ENCODE measurements at places on chromosomes 13 and 19.
A peak's percentile ranks its signal among the peaks of the same experiment; 100 is the strongest.

GRCh38 chr13:48231933-48232332, 1.1 kb upstream of the ITM2B start:
- no peak for DNase-seq

- DNase-seq: no peak
Measured at GRCh38 chr19:42069619-42070351, at the start of gene GRIK5. Gene GRIK5 (minus strand): TSS chr19:42070206. CDS start chr19:42065770, 4,436 bp downstream.

DNA sequence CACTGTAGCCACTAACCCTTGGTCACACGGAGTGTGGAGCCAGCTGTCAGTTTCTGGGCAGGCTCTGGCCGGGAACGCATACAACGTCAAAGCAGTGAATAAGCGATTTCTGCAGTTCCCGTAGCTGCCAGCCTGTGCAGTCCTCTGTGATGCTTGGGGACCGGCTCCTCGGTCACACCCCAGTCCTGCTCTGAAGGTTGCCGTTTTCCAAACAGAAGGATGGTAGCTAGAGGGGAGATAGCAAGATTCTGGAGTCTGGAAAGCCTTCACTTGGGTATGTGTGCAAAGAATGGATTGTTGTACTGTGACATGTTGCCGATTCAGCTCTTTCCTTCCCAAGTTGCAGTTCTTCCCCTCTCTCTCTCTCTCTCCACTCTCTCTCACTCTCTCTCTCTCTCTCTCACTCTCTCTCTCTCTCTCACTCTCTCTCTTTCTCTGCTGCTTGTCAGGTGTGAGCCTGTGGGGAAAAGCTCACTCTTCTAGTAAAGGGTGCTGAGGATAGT, 38.7 kb upstream of the C1QTNF9 start:
- DNase-seq: peak; percentile 87

GRCh38 chr19:55696301-55697068, 21.5 kb downstream of the EPN1 start:
- no peak for DNase-seq

- no peak for DNase-seq
Measured at GRCh38 chr13:49517461-49517860, 21.7 kb downstream of the PHF11 start.

GRCh38 chr19:4951656-4952055, 17.3 kb upstream of the KDM4B start:
- DNase-seq: no peak

DNA sequence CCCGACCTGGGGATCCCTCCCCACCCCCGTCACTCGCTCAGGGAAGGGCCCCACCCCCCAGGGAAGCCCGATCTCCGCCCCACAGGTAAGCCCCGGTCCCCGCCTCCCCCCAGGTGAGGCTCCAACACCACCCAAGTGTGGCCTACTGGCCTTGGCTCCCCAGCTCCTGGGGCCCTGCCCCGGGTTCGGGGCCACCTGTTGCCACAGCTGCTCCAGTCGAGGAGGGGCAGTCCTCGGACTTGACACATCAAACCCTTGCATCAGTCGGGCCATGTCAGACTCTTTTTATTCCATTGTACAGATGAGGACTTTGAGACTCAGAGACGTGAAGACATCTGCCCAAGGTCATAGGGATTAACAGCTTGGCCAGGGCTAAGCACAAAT, 512 bp downstream of the CC2D1A start:
- DNase-seq: no peak

- DNase-seq: no peak
Measured at GRCh38 chr19:55071129-55071502, 4.6 kb upstream of the EPS8L1 start.

- DNase-seq: no peak
Measured at GRCh38 chr13:20274466-20274865, 42.3 kb upstream of the GJB6 start.

- DNase-seq: no peak
Measured at GRCh38 chr13:48760626-48761025, 106.9 kb downstream of the CYSLTR2 start.

GRCh38 chr19:2115324-2115723, 18.6 kb downstream of the IZUMO4 start:
- no peak for DNase-seq

GRCh38 chr19:36547001-36547732, 19.1 kb upstream of the ZNF260 start:
- DNase-seq: no peak

GRCh38 chr13:77902319-77902963, 16.2 kb downstream of the EDNRB start:
- DNase-seq: no peak

- DNase-seq: no peak
Measured at GRCh38 chr13:34561033-34561432, 381.0 kb upstream of the NBEA start.

GRCh38 chr19:53958168-53958571, 4.6 kb upstream of the CACNG8 start:
- no peak for DNase-seq

DNA sequence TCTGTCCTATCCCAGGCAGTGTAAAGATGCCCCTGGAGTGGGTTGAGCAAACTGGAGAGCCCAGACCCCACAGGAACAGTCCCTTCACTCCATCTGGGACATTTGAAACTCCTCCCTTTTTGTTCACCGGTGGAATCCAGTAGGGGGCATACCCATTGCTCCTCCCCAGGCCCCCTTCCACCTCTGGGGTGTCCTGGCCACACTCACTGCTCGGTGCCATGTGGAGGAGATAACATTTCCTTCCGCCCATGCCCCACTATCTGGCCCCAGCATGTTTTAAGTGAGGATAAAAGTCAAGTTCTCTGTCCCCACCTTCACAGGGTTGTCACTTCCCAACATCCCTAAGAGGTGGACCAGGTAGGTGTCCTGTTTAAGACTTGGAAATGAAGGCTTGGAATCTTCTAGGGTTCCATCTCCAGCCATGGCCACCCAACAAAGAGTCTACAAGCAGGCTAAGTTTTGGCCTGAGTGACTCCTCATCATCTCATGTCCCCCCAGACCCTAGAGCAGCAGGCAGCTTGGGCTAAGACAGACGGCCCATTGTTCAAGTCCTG, 9.3 kb downstream of the ZNF526 start:
- DNase-seq: no peak

GRCh38 chr19:18840288-18841267, 8.8 kb downstream of the UPF1 start:
- no peak for DNase-seq

- no peak for DNase-seq
Measured at GRCh38 chr13:50915565-50915964, 6.0 kb downstream of the RNASEH2B start.

DNA sequence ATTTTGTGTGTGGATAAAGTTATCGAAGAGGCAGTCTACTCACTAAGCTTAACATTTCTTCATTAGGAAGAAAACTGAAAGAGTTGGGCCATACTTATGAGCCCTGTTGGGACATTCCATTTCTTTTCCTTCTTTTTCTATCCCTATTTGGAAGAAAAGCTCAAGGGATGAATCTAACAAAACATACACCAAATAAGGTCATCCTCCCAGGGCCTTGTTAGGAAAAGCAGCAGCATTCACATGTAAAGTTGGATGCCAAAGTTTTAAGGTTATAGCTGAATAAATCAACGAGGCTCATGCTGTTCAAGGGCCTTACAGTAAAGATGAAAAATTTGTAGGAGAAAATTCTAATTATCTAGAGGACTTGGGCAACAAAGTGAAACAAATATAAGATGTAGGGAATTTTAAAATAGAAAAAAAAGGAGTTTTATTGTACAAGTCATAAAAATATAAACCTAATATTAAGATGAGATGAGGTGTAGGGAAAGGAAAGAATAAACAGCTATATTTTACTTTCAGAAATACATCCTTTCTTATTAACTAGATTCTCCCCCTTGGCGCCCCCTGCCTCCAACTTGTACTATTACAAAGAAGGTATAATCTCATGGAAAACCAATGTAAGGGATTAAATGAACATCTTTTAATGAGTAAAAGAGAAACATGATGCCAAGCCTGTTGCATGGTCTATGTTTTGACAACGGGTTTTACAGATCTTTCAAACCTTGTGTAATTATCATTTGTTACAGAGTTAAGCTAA, 160.4 kb downstream of the PCDH20 start:
- DNase-seq: no peak

GRCh38 chr13:98033277-98034247, 80.1 kb downstream of the IPO5 start:
- no peak for DNase-seq

- DNase-seq: no peak
Measured at GRCh38 chr13:83272076-83272475, 610.2 kb downstream of the SLITRK1 start.

GRCh38 chr13:81383444-81383843, 1042.5 kb upstream of the SPRY2 start:
- DNase-seq: no peak

GRCh38 chr13:26819046-26819445, 58.5 kb upstream of the GPR12 start:
- no peak for DNase-seq

GRCh38 chr19:51702825-51703574, 9.9 kb downstream of the SPACA6 start:
- no peak for DNase-seq

- no peak for DNase-seq
Measured at GRCh38 chr13:60584976-60585375, 188.0 kb downstream of the TDRD3 start.

DNA sequence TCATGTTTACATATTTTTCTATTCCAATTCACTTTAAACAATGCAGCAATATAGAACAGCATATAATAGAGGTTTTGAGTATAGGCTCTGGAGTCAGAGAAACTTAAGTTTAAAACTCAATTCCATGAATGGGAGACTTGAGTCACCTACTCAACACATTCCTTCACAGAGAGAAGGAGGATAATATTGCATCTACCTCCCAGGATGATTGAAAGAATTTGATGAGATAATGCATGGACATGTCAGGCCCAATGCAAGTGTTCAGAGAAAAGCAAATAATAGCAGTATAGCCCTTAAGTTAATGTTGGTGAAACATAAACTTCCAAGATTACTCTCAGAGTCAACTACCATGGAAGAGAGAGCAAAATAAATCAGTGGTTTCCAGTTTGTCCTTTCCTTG, 170.2 kb downstream of the DCLK1 start:
- no peak for DNase-seq

GRCh38 chr13:44660050-44660449, 83.9 kb upstream of the TSC22D1 start:
- DNase-seq: no peak

GRCh38 chr13:50098693-50099092, 83.4 kb downstream of the KCNRG start:
- no peak for DNase-seq

- no peak for DNase-seq
Measured at GRCh38 chr13:110637747-110638146, 22.4 kb downstream of the NAXD start.

DNA sequence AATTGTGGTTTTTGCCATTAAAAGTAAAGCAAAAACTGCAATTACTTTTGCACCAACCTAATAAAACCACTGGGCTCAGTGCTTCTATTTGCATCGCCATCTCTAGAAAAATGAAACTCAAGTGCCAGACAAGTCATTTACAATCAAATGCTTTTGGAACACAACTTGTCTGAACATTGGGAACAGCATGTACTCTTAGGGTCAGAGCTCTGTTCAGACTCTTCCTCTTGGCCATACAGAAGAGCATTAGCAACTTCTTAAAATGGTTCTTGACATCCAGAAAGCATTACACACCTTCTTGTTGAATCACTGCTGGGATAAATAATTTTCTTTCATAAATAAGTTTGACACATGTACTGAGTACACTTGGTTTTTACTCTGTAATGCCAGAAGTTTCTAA, 272.5 kb downstream of the DCLK1 start:
- DNase-seq: no peak

- DNase-seq: no peak
Measured at GRCh38 chr19:33781996-33782395, 14.7 kb upstream of the KCTD15 start.

- DNase-seq: no peak
Measured at GRCh38 chr13:73974051-73974450, 160.2 kb downstream of the KLF12 start.

DNA sequence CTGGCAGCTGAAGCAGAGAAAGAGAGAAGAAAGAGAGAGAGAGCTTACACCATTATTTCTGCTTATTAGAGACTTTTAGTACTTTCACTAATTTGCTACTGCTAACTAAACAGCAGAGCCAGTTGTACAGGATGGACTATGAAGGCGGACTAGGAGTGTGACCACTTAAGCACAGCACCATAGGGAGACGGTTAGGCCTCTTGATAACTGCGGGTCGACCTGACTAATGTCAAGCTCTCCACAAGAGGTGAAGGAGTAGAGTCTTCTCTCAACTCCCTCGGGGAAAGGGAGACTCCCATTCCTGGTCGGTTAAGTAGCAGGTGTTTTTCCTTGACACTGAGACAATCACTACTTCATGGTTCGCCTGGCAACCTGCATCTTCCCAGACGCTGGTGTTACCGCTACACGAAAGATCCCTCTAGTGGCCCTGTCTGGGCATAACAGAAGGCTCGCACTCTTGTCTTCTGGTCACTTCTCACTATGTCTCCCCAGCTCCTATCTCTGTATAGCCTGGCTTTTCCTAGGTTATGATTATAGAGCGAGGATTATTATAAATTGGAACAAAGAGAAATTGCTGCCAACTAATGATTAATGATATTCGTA, 5.3 kb upstream of the PSG7 start:
- DNase-seq: no peak

GRCh38 chr19:45739498-45740439, 6.5 kb downstream of the MEIOSIN start:
- no peak for DNase-seq

- peak; percentile 66 for DNase-seq
Measured at GRCh38 chr13:45367358-45367757, 26.4 kb upstream of the TPT1 start.

DNA sequence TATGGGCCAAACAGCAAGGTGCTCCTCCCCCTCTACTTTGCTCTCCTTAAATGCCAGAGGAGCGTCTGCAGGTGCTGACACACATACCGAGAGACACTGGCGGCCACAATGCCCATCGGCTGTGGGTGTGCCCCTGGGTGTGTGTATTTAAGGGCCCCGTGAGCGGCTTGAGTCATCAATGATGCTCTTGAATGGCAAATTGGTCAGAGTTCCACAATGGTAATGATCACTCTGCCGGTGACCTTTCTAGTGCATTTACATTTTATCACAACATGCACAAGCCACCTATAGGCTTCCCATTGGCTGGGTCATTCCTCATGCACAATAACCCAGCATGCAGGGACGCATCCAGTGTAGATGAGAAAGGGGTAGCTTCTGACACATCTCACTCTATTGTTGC, 124.8 kb downstream of the ZNF536 start:
- DNase-seq: no peak

- no peak for DNase-seq
Measured at GRCh38 chr13:50236898-50237318, 221.7 kb downstream of the KCNRG start.
